ENCODE measurements at places on chromosomes 7 and 10.

GRCh38 chr10:116146372-116147140, 126.5 kb downstream of the GFRA1 start:
- no peak for DNase-seq

DNA sequence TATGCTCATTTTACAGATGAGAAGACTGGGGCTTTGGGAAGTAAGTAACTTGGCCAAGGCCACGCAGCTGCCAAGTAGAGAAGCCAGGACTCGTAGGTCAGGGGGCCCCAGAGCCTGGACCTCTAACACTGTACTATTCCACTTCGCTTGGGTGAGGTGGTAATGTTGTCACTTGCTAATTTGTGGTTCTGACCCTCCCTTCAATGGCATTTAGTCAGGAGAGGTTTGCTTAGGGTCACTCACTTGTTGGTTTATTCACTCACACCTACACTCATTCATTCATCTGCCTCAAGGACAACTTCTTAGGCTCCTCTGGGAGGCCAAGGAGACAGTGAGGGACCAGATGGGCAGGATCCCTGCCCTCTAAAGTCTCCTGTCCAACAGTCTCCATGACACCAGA, 21.3 kb downstream of the BTBD16 start:
- no peak for DNase-seq

GRCh38 chr7:138137423-138138171, 61.3 kb downstream of the AKR1D1 start:
- DNase-seq: no peak

GRCh38 chr7:98879198-98879978, 1.1 kb downstream of the TRRAP start:
- no peak for DNase-seq

DNA sequence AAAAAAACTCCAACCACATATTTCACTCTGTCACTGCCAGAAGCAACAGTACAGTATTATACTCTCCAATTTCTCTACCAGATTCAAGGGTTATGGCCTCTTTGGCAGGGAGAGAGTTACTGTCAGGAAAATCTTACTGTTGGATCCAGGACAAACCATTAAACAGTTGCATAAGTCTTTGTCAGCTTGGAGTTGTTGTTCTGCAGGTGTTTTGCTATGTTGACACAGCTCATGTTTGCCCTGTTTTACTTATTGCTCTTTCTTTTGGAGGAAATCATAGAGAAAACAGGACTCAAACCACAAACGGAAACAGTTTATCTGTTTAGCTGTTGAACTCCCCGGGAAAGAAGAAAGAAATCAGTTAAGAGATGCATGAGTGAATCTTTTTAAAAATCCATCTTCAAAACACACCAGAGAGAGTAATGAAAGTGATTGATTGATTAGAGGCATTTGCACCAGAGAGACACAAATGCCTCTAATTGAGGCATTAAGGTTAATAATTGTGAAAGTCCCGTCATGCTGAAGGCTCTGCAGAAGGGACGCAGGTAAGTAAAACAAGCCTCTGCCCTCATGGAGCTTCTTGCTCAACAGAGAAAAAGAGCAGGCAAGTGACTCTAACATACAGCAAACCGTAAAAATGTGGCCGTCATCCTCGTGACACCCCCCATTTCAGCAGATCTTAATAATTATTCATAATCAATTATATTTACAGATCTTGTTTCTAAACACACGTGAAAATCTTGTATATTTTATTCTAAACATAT, 38.7 kb upstream of the ARHGAP21 start:
- no peak for DNase-seq

- no peak for DNase-seq
Observed at GRCh38 chr7:133886797-133887196, 240.3 kb upstream of the LRGUK start.

- DNase-seq: no peak
Observed at GRCh38 chr10:122822973-122823690, 22.5 kb downstream of the CUZD1 start.
